ENCODE measurements at places on chromosomes 5 and 9. TPM values are rescaled to one million over a fixed set of nuclear protein-coding genes. Genes with fewer than 3 reads are reported as not detected.

GRCh38 chr5:3218916-3219650 is 376.5 kb upstream of the IRX1 start:
- no peaks in the 10 kb centered on the region for H3K36me3 ChIP-seq
- DNase-seq = no peak
- H3K4me1 ChIP-seq = no peaks in the 10 kb centered on the region
- no peaks in the 10 kb centered on the region for H3K27me3 ChIP-seq

- no peaks in the 10 kb centered on the region for H3K4me1 ChIP-seq
- H3K27me3 ChIP-seq = no peaks in the 10 kb centered on the region
- H3K27ac ChIP-seq = no peak overlapping the region
- H3K36me3 ChIP-seq = no peaks in the 10 kb centered on the region
Observed at GRCh38 chr5:95043648-95044047, 241.2 kb downstream of the MCTP1 start.

GRCh38 chr5:6365977-6366590 is 12.3 kb downstream of the MED10 start:
- H3K27ac ChIP-seq = no peak overlapping the region
- no peaks in the 10 kb centered on the region for H3K4me1 ChIP-seq
- DNase-seq = no peak
- no peak overlapping the region for H3K4me3 ChIP-seq

- no peak overlapping the region for H3K4me3 ChIP-seq
- no peaks in the 10 kb centered on the region for H3K27me3 ChIP-seq
- no peaks in the 10 kb centered on the region for H3K36me3 ChIP-seq
- H3K4me1 ChIP-seq = no peaks in the 10 kb centered on the region
Observed at GRCh38 chr9:90874194-90874593, 72.6 kb downstream of the SYK start.

GRCh38 chr9:13750061-13750460 is 470.6 kb upstream of the MPDZ start:
- H3K4me1 ChIP-seq = no peaks in the 10 kb centered on the region
- no peaks in the 10 kb centered on the region for H3K27me3 ChIP-seq
- no peaks in the 10 kb centered on the region for H3K36me3 ChIP-seq
- no peak for DNase-seq
- H3K27ac ChIP-seq = no peak overlapping the region

The C5orf58 gene
- total RNA-seq = not detected

The PCDHB4 gene
- total RNA-seq = 7.3 TPM

GRCh38 chr9:36194326-36195000 is 3.7 kb downstream of the CLTA start:
- H3K4me1 ChIP-seq = peaks cover 57% of the 10 kb centered on the region
- no peak overlapping the region for H3K4me3 ChIP-seq
- no peaks in the 10 kb centered on the region for H3K27me3 ChIP-seq
- H3K36me3 ChIP-seq = peaks cover 21% of the 10 kb centered on the region

The MEIKIN gene
- not detected for total RNA-seq

DNA sequence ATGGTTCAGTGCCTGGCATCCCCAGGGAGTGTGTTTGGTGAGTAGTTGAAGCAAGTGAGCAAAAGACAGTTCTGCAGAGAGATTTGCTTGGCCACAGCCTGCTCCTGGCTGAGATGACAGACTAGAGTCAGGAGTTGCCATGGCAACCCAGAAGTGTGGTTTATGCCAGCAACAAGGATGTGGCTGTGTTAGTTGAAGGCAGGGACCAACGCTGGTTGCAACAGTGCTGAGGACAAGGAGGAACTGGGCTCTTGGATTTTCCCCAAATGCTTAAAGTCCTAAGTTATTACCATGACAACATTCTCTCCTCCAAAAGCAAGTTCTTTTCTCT is 2.7 kb downstream of the NXNL2 start:
- no peak overlapping the region for H3K27ac ChIP-seq
- H3K4me3 ChIP-seq = no peak overlapping the region
- peak; percentile 62 for DNase-seq
- H3K27me3 ChIP-seq = no peaks in the 10 kb centered on the region
- H3K36me3 ChIP-seq = no peaks in the 10 kb centered on the region

The LCNL1 gene
- 45.0 TPM for total RNA-seq

The FAM153A gene
- 2.1 TPM for total RNA-seq

DNA sequence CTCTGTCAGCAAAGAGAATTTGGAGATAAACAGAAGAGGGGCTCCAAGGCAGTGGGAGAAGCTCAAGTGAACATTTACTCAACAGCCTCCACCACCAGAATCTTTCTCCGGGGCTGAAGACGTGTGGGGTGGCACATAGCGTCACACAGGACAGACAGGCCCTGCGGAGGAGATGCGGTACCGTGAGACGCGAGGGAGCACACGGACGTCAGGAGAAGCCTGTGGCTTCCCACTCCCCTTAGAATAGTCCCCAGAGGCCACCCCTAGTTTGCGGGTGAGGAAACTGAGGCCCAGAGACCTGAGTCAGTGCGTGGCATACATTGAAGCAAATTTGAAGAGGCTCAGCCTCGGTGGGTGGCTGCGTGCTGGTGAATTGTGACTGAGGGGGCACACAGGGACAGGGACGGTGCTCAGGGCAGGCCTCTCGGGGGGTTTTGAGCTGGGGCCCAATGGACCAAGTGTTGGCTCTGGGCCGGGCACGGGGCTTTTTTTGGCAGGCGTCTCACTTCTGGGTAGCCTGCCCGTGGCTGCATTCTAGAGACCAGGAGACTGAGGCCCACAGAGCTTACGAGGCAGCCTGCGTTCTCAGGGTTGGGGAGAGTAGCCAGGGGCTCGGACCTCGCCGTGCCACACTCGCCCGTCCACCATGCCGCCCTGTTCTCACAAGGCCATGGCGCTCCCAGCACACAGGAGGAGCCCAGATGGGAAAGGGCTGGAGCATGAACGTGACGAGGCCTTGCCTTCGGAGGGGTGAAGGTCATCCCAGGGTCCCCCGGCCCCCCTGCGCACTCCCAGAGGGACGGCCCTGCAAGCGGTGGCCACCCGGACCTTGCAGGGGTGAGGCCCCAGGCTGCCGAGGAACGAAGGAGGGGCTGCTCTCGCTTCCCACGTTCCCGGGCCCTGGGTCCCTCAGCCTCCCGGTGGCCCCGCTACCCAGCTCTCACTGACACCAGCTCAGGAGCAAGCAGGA is 220.6 kb downstream of the C9orf50 start:
- no peak overlapping the region for H3K4me3 ChIP-seq
- no peaks in the 10 kb centered on the region for H3K4me1 ChIP-seq

The LVRN gene
- 15.9 TPM for total RNA-seq

- no peak overlapping the region for H3K4me3 ChIP-seq
- H3K27me3 ChIP-seq = no peaks in the 10 kb centered on the region
- no peaks in the 10 kb centered on the region for H3K36me3 ChIP-seq
- H3K27ac ChIP-seq = no peak overlapping the region
- no peaks in the 10 kb centered on the region for H3K4me1 ChIP-seq
Observed at GRCh38 chr5:13843175-13843846, 101.2 kb downstream of the DNAH5 start.

DNA sequence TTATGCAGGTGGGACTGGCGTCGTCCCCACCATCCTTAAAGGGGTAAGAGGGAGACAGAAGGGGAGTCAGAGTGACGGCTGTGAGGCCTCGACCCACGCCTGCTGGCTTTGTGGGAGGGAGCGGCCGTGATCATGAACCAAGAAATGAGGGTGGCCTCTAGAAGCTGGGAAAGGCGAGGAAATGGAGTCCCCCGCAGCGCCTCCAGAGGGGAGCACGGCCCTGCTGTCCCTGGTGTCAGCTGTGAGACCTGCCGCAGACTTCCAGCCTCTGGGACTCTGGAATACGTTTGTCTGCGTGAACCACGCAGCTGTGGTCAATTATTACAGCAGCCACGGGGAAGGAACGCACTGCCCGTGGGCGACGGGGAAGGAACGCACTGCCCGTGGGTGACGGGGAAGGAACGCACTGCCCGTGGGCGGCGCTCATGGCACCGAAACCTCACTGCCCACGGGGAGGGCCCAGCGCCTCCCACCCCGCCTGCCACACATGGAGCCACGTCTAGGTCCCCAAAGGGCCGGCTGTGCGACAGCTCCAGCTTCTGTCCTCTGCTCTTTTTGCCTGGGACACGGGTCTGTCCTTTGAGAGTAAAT is 108.8 kb upstream of the RAPGEF1 start:
- H3K27ac ChIP-seq = no peak overlapping the region
- H3K4me1 ChIP-seq = no peaks in the 10 kb centered on the region
- no peak overlapping the region for H3K4me3 ChIP-seq
- DNase-seq = no peak

GRCh38 chr9:38229504-38230155 is 160.6 kb upstream of the SHB start:
- no peaks in the 10 kb centered on the region for H3K27me3 ChIP-seq
- DNase-seq = no peak
- no peak overlapping the region for H3K27ac ChIP-seq
- H3K4me1 ChIP-seq = peaks cover 18% of the 10 kb centered on the region
- no peak overlapping the region for H3K4me3 ChIP-seq

The IFNB1 gene
- total RNA-seq = not detected

- no peaks in the 10 kb centered on the region for H3K36me3 ChIP-seq
- H3K4me3 ChIP-seq = no peak overlapping the region
- no peak for DNase-seq
- H3K27ac ChIP-seq = no peak overlapping the region
- H3K27me3 ChIP-seq = no peaks in the 10 kb centered on the region
- no peaks in the 10 kb centered on the region for H3K4me1 ChIP-seq
Observed at GRCh38 chr5:130002183-130002582, 97.9 kb downstream of the CHSY3 start.

The ZBED3 gene
- 5.7 TPM for total RNA-seq

GRCh38 chr9:87336914-87337333 is 160.7 kb upstream of the DAPK1 start:
- no peaks in the 10 kb centered on the region for H3K27me3 ChIP-seq
- no peak for DNase-seq
- H3K4me1 ChIP-seq = no peaks in the 10 kb centered on the region
- H3K27ac ChIP-seq = no peak overlapping the region
- peak overlapping the region; percentile 13 for H3K4me3 ChIP-seq

DNA sequence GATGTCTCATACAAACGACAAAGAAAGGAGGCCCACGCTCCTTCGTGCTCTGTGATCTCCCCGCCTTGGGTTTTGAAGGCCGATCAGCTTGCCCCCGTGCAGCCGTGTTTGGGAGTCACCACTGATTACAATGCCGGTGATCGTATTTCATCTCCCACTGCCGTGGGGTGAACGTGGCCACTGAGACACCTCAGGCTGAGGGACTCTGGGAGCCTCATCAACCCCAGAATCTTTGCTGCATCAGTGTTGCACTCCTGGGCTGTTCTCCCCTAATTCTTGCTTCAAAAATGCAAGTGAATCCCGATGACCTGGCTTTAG is 194.2 kb downstream of the HSPA4 start:
- H3K36me3 ChIP-seq = no peaks in the 10 kb centered on the region
- DNase-seq = no peak
- no peak overlapping the region for H3K27ac ChIP-seq
- no peaks in the 10 kb centered on the region for H3K27me3 ChIP-seq

The IGFBPL1 gene
- not detected for total RNA-seq

DNA sequence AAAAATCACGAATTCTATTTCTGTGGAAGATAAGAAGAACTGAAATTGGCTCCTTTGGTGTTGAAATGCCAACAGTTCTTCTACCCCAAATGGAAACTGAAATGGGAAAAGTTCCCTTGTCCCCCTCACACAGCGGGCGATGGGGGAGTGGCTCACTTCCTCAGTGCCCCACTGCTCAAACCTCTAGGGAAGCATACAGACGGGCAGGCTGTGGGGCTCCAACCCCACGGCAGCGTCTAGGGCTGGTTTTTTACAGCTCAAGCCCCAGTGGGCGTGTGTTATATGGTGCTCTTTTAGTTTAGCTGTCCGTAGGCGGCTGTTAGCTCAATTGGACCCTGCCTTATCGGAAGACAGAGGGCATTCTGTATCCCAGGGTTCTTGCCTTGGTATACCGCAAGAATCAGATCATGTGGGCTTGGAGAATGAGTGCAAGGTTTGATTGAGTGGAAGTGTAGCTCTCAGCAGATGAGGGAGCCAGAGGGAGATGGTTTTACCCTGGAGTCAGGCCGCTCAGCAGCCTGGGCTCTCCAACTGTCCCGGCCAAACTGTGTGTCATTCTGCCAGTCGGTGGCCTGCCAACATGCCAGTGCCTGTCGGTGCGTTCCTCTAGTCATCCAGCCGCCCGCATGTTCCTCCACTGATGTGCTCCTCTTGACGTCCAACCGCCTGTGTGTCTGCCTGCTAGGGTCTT is 166.3 kb upstream of the ZNF608 start:
- H3K4me3 ChIP-seq = no peak overlapping the region
- H3K27ac ChIP-seq = no peak overlapping the region
- no peaks in the 10 kb centered on the region for H3K4me1 ChIP-seq
- no peaks in the 10 kb centered on the region for H3K36me3 ChIP-seq
- no peak for DNase-seq

DNA sequence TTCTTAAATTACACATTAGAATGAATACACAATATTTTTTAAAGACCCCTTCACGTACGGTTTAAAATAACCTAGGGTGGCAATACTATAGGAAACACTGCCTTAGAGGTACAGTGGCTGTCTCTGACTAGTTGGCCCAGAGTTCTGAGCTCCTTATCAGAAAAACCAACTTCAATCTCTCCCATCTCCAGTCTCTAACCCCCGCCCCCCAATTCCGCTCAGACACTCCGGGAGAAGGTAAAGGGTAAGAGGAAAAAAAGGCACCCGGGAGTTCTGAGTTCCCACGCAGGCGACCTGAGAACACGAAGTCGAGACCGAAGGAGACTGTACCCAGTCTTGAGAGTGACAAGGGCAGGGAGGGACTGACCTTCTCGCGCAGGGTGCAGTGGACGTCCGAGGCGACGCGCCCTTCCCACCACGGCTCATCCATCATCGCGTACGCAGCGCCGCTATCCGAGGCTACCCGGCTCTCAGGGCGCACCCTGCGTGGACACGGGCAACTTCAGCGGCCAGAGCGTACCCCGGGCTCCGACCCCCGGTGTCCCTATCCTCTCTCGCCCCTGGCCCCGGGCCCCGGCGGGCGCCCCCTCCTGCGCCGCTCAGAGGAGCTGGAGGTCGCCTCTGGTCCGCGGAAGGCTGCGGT is 752 bp downstream of the CCNJL start:
- no peaks in the 10 kb centered on the region for H3K27me3 ChIP-seq
- H3K4me1 ChIP-seq = peaks cover 18% of the 10 kb centered on the region
- H3K4me3 ChIP-seq = peak overlapping the region; percentile 58
- no peaks in the 10 kb centered on the region for H3K36me3 ChIP-seq
- H3K27ac ChIP-seq = peak overlapping the region; percentile 65

The MTAP gene
- total RNA-seq = 20.4 TPM

The FST gene
- 14.2 TPM for total RNA-seq

The TXNDC8 gene
- not detected for total RNA-seq

The COQ4 gene
- 71.7 TPM for total RNA-seq

The NKD2 gene
- 4.7 TPM for total RNA-seq

DNA sequence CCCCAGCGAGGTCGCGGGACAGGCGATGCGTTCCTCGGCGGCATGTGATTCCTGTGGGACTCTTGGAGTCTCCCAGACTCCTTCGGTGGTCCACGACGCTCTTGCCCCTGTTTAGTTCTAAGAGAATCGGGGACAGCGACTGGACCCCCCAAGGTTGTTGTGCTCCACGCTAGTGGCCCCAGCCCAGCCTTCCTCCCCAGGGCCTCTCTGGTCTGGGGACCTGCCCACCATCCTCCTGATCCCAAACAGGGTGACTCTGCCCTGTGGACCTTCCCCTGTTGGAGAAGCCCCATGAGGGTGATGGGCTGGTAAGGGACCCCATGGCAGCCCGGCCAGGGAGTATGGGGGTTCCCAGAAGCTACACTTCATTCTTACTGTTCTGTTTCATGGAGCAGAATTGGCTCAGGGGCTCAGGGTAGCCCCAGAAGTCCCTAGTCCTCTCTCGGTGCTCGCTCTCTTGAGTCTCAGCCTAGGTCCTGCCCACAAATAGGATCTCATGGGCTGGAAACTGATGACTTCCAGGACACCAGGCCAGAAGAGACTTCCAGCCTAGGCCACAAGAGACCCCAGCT is 880 bp downstream of the CARD19 start:
- H3K36me3 ChIP-seq = no peaks in the 10 kb centered on the region
- DNase-seq = no peak
- peak overlapping the region; percentile 97 for H3K27ac ChIP-seq
- peaks cover 52% of the 10 kb centered on the region for H3K4me1 ChIP-seq
- peak overlapping the region; percentile 58 for H3K4me3 ChIP-seq

The GABRA6 gene
- not detected for total RNA-seq
